ENCODE measurements at places on chromosomes 1 and 21. TPM values are rescaled to one million over a fixed set of nuclear protein-coding genes. Genes with fewer than 3 reads are reported as not detected.

The HRNR gene
- 0.09 TPM for polyA plus RNA-seq

The VSIG8 gene
- polyA plus RNA-seq, result not detected

The RAP1GAP gene
- 1.4 TPM for polyA plus RNA-seq

The C1orf226 gene
- 1.7 TPM for polyA plus RNA-seq

The RHD gene
- 0.30 TPM for polyA plus RNA-seq

The NPHS2 gene
- polyA plus RNA-seq, result not detected

The KIF26B gene
- 0.99 TPM for polyA plus RNA-seq

GRCh38 chr1:4210043-4210442 lies 310.0 kb upstream of the C1orf174 start:
- DNase-seq, result no peak

- DNase-seq, result no peak
Observed at GRCh38 chr1:230816018-230816417, 52.3 kb downstream of the C1orf198 start.

GRCh38 chr1:230274254-230274653 lies 151.9 kb downstream of the PGBD5 start:
- no peak for DNase-seq

- no peak for DNase-seq
Observed at GRCh38 chr1:86753700-86754099, 49.3 kb downstream of the SH3GLB1 start.

GRCh38 chr1:208233978-208234377 lies 10.2 kb downstream of the PLXNA2 start:
- DNase-seq, result no peak

DNA sequence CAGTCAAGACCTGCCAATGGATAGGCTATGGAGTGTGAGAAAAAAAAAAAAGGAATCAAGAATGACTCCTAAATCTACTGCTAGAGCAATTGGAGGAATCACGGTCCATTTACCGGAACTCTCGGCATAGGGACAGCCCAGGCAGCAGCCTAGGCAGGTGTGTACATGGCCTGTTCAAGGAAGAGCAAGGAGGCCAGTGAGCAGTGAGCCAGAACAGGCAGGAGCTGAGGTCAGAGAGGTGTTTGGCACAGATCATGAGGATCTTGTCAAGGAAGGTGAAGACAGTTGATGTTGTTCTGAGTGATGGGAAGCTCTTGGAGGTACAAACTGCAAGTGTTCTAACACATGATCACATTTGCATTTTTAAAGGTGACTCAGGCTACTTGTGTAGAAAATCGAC lies 40.6 kb upstream of the HHAT start:
- DNase-seq, result no peak

Measured in hindlimb muscle (tissue), 1 donor.